CD14-positive monocyte (primary cell): ENCODE measurements at places on chromosomes 1 and 21. TPM values are rescaled to one million over a fixed set of nuclear protein-coding genes. Genes with fewer than 3 reads are reported as not detected.

GRCh38 chr1:58201492-58202106, 344.9 kb downstream of the OMA1 start:
- no peak for DNase-seq

GRCh38 chr21:16873176-16873575, 639.7 kb upstream of the CXADR start:
- DNase-seq = no peak

- DNase-seq = no peak
Observed at GRCh38 chr1:247378334-247379073, 37.5 kb upstream of the NLRP3 start.

- no peak for DNase-seq
Observed at GRCh38 chr1:205920861-205921569, 22.2 kb downstream of the SLC26A9 start.

Gene DDX59
- polyA plus RNA-seq = 14.9 TPM

DNA sequence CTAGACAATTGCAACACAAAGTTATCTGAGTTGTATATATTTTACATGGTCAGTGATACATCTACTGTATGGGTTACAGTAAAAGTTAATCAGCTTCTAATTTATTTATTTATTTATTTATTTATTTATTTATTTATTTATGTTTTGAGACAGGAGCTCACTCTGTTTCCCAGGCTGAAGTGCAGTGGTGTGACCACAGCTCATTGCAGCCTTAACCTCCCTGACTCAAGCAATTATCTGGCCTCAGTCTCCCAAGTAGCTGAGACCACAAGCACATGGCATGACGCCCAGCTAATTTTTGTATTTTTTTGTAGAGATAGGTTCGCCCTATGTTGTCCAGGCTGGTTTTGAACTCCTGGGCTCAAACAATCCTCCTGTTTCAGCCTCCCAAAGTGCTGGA, 241.6 kb downstream of the PTPRC start:
- DNase-seq = peak; percentile 8

DNA sequence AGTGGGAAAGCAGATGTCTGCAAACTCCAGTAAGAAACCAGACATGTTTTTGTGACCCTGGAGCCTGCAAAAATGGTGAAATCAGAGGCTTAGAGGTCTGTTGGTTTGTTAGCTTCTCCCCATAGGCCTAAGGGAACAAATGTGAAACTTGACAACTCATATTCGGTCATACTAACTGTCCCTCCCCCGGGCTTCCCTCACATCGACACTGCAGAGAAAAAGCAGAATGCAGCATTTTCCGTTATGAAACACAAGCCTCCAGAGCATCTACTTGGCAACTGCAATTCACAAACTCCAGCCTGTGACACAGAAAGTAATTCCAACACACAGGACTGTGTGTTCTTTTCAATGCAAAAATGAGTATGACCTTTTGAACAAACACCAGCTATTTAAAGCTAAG, 3.7 kb downstream of the KCNA2 start:
- no peak for DNase-seq

Gene KRTAP21-2
- not detected for polyA plus RNA-seq
